ENCODE measurements at places on chromosomes 1 and 21.

- no peak for DNase-seq
These were observed 106.9 kb upstream of the F3 start for GRCh38 chr1:94648225-94649007.

DNA sequence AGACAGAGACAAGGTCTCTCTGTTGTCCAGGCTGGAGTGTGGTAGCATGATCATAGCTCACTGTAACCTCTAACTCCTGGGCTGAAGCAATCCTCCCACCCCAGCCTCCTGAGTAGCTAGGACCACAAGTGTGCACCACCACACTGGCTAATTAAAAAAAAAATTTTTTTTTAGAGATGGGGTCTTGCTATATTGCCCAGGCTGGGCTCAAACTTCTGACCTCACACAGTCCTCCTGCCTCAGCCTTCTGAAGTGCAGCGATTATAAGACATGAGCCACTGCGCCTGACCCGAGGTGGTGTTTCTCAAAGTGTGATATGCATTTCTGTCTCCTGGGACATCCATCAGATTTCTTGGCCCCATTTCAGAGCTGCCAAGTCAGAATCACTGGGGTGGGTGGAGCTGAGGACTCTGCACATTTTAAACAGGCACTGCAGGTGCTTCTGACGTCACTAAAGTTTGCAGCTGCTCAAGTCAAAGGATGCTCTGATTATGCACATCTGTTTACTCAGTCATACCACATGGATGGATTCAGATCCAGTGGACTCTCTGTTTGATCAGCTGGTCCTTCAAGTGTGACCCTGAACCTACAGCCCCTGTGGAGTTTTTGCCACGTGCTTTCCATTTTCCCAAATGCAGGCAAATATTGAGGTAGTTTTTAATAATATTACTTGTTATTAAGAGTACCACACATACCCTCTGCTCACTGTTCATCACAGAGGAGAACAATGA lies 21.4 kb downstream of the TGFB2 start:
- no peak for DNase-seq

- DNase-seq: no peak
These were observed 274.1 kb upstream of the CHRM3 start for GRCh38 chr1:239112101-239112935.

- peak; percentile 27 for DNase-seq
These were observed 5.7 kb upstream of the CAP1 start for GRCh38 chr1:40034869-40035268.

GRCh38 chr1:4133297-4133938 lies 233.3 kb upstream of the C1orf174 start:
- no peak for DNase-seq

- no peak for DNase-seq
These were observed 9.9 kb downstream of the GPR3 start for GRCh38 chr1:27402349-27402754.

- no peak for DNase-seq
These were observed 367.2 kb upstream of the ST6GALNAC5 start for GRCh38 chr1:76500116-76500515.

DNA sequence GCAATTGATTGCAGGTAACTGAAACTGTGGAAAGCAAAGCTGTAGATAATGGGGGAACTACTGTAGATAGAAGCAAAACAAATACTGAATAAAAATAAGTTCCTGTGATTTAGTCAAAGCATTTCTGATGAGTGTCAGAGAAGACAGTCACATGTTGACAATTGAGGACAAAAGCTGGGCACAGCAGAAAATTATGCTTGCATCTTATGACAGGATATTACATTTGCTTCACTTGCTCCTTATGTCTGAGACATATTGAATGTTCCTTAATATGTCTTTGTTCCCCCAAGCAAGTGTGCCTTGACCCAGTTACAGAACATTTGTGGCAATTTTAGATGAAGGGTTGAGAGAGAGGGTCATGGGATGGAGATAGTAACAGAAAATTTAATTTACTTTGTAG lies 526.0 kb upstream of the B3GALT2 start:
- DNase-seq: no peak

DNA sequence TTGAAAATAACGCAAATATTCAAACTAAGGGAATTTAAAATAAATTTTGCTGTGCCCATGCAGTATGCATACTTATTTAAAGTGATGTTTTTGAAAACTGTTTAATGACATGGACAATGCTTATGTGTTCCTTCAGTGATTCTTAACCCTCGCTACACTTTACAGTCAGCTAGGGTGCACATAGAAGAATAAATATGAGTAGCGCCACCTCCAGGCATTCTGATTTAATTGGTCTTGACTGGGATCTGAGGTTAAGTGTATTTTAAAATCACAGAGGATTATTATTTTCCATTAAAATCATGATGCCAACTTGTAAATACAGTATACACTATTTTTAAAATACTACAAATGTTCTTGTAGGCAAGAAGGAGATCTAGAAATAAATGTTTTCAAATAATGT lies 373.5 kb upstream of the ADGRL4 start:
- no peak for DNase-seq

DNA sequence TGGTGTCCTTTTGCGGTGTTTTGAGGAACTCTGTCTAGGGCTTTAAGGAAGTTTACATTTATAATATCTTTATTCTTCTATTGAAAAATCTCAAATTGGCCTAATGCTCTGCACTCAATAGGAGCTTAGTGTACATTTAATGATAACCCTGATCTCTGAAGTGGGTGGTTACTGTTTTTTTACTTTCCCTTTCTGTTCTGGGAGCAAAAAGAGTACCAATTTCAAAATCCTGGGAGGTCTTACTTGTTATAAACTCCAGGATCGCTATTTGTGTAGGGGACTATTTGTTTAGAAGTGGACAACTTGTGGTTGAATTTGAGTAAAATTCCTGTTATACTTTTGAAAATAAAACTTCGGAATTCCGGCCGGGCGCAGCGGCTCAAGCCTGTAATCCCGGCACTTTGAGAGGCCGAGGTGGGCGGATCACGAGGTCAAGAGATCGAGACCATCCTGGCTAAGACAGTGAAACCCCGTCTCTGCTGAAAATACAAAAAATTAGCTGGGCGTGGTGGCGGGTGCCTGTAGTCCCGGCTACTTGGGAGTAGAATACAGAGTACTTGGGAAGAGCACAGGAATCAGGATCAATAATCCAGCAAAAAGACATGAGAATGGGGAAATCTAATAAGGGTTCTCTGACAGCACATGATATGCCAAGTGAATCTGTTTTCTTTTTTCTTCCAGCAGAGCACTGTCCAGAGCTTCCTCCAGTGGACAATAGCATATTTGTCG lies 1.1 kb downstream of the C4BPB start:
- no peak for DNase-seq

DNA sequence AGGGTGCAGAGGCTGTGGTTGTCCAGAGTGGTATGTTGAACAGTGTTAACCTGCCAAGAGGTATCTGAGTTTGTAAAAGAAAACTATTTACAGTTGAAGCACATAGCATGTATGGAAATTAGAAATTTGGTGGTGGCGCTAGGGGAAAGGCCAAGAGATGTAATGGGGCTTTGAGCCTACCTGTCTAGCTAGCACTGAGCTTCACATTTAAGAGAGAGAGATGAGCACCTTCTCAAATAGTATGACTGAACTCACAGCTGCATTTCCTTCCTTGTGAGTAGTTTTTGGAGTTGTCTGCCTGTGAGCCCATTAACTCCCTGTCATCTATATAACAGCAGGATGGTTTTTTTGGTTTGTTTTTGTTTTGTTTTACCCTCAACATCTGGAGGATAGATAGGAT lies 4.0 kb downstream of the CLIC4 start:
- no peak for DNase-seq

DNA sequence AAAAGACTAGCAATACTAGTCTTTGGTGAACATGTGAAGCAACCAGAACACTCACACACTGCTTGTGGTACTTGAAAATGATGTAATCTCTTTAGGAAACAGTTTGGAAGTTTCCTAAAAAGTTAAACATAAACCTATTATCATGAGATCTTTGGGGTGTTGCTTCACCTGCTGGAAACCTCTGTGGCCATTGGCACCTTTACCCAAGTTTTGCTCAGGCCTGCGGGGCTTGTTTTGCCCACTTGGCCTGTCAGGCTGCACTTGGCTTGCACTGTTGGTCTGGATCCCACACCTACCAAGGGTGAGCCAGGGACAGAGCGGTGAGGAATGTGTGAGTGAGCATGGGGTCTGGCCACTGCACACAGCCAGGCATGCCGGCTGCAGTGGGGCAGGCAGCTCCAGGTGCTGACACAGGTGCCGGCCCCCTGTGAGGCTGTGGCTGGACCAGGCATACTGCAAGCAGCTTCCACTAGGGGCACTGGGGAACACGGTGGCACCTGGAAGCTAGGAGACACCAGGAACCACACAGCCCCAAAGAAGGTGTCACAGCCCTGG lies 14.4 kb upstream of the FNBP1L start:
- no peak for DNase-seq

DNA sequence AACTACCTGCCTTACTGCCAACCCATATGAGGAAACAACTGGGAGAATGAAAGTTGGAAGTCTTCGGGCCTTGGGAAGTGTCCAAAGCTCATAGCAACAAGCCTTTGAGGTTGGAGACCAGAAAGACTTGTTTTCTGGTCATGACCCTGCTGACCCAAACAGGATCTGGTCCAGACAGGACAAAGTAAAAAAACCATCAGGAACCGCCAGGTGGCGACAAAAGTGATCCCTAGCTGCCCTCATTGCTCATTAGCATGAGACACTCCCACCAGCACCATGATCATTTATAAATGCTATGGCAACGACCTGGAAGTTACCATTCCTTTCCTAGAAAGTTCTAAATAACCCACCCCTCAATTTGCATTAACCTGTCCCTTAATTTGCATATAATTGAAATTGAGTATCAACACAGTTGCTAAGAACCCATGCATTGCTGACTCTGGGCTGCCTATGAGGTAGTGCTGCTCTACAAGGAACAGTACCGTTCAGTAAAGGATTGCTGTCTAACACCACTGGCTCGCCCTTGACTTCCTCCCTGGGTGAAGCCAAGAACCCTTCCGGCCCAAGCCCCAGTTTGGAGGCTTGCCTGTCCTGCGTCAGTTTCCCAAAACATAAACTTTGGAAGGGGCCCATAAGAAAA lies 89.0 kb downstream of the URB2 start:
- DNase-seq: peak; percentile 4

- DNase-seq: no peak
These were observed 13.1 kb upstream of the CASQ1 start for GRCh38 chr1:160177231-160177630.

- no peak for DNase-seq
These were observed 39.9 kb downstream of the TTC39A start for GRCh38 chr1:51290489-51290847.

GRCh38 chr1:235906436-235906835 lies 39.7 kb upstream of the LYST start:
- DNase-seq: no peak

DNA sequence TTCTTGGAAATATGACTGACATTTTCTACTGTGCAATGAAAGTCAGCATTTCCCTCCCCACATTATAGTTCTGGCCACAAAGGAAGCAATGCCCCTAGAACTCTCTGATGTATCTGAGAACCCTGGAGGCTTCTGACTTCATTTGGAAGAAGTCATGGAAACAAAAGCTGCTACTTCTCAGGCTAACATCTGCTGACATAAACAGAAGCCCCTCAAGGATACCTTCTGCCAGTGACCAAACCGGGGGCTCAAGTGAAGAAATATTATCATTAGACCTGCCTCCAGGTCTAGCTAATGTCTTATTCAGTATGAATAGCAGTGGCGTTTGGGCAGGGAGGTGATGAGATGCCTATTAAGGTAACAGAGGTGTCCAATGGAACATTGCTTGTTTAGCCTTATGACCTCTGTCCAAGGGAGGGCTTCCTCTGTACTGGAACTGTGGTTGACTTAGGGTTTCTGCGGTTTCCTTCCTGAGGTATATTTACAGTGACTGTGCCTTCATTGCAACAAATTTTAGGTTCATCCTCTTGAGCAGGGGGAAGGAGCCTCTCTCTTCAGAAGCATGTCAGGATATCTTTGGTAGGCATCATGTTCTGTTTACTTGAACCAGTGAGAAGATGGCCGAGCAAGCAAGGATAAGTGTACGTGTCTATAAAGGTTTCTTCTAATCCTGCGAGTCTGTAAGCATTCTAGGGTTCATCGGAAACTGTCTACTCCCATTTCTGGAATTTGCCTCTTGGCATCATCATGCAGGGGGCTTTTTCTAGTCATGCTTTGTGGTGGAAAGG lies 161.7 kb downstream of the PBX1 start:
- no peak for DNase-seq

DNA sequence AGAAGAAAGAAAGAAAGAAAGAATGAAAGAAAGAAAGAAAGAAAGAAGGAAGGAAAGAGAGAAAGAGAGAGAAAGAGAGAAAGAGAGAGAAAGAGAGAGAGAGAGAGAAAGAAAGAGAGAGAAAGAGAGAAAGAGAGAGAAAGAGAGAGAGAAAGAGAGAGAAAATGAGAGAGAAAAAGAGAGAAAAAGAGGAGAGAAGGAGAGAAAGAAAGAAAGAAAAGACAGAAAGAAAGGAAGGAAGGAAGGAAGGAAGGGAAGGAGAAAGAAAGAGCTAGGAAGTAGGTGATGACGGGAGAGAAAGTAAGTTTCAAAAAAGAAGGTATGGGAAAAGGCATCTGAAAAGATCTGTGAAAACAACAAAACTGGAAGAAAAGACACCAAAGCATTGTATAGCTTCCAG lies 72.0 kb downstream of the GRIK1 start:
- DNase-seq: no peak

- DNase-seq: no peak
These were observed 64.2 kb upstream of the SLC22A15 start for GRCh38 chr1:115912116-115912515.

GRCh38 chr1:234593109-234593508 lies 16.9 kb downstream of the IRF2BP2 start:
- DNase-seq: no peak

- no peak for DNase-seq
These were observed 54.1 kb upstream of the F3 start for GRCh38 chr1:94595658-94596057.

GRCh38 chr1:49416758-49417157 lies 607.0 kb downstream of the AGBL4 start:
- no peak for DNase-seq

DNA sequence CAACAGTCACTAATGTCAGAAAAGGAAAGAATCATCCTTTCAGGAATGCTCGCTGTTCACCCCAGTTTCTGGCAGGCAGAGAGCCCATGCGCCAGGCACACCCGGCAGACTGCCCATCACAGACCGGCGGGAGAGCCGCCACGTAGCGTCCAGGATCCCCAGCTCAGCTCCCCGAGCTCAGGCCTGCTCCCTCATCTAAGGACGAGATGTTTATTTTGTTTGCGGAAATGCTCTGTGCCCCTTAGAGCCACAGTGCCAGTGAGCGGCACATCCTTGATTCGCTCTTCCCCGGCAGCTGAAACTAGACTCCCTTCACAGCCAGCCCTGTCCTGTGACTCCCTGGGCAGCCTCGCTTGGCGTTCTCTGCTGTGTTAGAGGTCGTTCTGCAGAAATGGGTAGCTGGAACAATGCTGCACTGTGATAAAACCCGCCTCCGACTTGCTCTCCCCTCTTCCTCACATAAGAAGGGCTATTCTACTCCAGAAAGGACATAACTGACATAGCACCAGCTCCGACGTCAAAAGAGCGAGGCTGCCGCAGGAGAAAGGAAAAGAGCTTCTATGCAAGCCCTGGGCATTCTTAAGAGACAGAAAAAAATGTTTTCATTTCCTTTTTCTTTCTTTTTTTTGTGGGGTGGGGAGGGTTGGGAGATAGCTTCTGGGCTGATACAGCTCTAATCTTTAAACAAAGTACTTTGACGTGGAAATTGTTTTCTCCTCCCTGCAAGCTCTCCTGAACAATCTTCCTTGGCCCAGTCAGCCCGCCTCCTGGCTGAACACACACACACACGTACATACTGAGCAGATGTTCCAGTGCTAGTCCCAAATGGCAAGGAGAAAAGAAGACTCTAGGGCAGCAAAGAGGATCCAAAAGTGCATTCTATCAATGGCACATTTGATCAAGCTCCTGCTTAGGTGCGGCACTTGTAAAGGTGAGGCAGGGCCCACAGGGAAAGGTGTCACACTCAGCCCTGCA lies 37.2 kb downstream of the MRAP start:
- DNase-seq: no peak

Measured in central memory CD4-positive, alpha-beta T cell (primary cell).